ENCODE measurements at places on chromosomes 4 and X. TPM values are rescaled to one million over a fixed set of nuclear protein-coding genes. Genes with fewer than 3 reads are reported as not detected.

Gene BMX
- 2.2 TPM for total RNA-seq

Gene HUWE1
- total RNA-seq, result 141 TPM

Gene EFNB1
- total RNA-seq, result 80.0 TPM

Gene CXCL3
- 3.5 TPM for total RNA-seq

Gene UGT2B11
- 0.12 TPM for total RNA-seq

Gene CLDN22
- not detected for total RNA-seq

Gene STOX2
- total RNA-seq, result 1.8 TPM

Gene TLR3
- total RNA-seq, result 30.4 TPM

Gene ETDB
- total RNA-seq, result not detected

Gene RRH
- total RNA-seq, result not detected

Gene NPY1R
- total RNA-seq, result 6.6 TPM

Gene DCAF8L2
- total RNA-seq, result not detected

Gene ALB
- not detected for total RNA-seq

Gene XAGE1A
- not detected for total RNA-seq

Gene CXCL8
- 1.9 TPM for total RNA-seq

Gene FAT1
- 299 TPM for total RNA-seq

Gene FAM9C
- total RNA-seq, result 0.09 TPM

Gene ZFP42
- not detected for total RNA-seq

Gene MAGEA3
- not detected for total RNA-seq

Gene USP17L25
- total RNA-seq, result not detected

Gene COQ2
- 23.3 TPM for total RNA-seq

Gene PDLIM3
- total RNA-seq, result 30.8 TPM

Gene PARM1
- total RNA-seq, result 282 TPM

Gene SPANXB1
- not detected for total RNA-seq

Gene EFHC2
- total RNA-seq, result 2.1 TPM

Gene GCNA
- total RNA-seq, result 1.2 TPM

Gene WDR17
- total RNA-seq, result 1.1 TPM

Gene EDNRA
- total RNA-seq, result 0.55 TPM

Gene DCAF8L1
- total RNA-seq, result not detected

Gene PABPC1L2A
- total RNA-seq, result not detected

Gene GYPB
- total RNA-seq, result not detected

Gene CSAG2
- not detected for total RNA-seq

Gene SMAD1
- total RNA-seq, result 36.3 TPM

Gene HTN3
- not detected for total RNA-seq

Gene FGF13
- 1.8 TPM for total RNA-seq

Gene TLR1
- 6.7 TPM for total RNA-seq

Gene CORIN
- 0.58 TPM for total RNA-seq

Gene CSN1S1
- total RNA-seq, result not detected

Gene TLL1
- 2.4 TPM for total RNA-seq

Gene LRP2BP
- 0.40 TPM for total RNA-seq

Gene ASB5
- total RNA-seq, result not detected

Gene MAP9
- total RNA-seq, result 1.0 TPM

Gene AREG
- 42.3 TPM for total RNA-seq

Gene NAP1L3
- 1.3 TPM for total RNA-seq

Gene FATE1
- total RNA-seq, result not detected

Gene DOCK11
- total RNA-seq, result 4.3 TPM

Gene F8A3
- total RNA-seq, result 11.4 TPM

Gene TMPRSS11D
- total RNA-seq, result not detected

Gene RASL11B
- 0.17 TPM for total RNA-seq

Gene ANKRD50
- 11.8 TPM for total RNA-seq

Gene GABRB1
- total RNA-seq, result 0.36 TPM

Gene RGN
- total RNA-seq, result 0.34 TPM

Gene CYBB
- 23.5 TPM for total RNA-seq

Gene MTNR1A
- 3.3 TPM for total RNA-seq

Gene RPL39
- total RNA-seq, result 1,372 TPM

Gene HS6ST2
- 0.70 TPM for total RNA-seq

Gene TNIP3
- 0.67 TPM for total RNA-seq

Gene SERPINA7
- not detected for total RNA-seq

Gene KLHL2
- 12.8 TPM for total RNA-seq

Measured in left colon (tissue), 2 donors.